Activated gamma-delta T cell (primary cell): ENCODE measurements at places on chromosomes 1 and 21.

DNA sequence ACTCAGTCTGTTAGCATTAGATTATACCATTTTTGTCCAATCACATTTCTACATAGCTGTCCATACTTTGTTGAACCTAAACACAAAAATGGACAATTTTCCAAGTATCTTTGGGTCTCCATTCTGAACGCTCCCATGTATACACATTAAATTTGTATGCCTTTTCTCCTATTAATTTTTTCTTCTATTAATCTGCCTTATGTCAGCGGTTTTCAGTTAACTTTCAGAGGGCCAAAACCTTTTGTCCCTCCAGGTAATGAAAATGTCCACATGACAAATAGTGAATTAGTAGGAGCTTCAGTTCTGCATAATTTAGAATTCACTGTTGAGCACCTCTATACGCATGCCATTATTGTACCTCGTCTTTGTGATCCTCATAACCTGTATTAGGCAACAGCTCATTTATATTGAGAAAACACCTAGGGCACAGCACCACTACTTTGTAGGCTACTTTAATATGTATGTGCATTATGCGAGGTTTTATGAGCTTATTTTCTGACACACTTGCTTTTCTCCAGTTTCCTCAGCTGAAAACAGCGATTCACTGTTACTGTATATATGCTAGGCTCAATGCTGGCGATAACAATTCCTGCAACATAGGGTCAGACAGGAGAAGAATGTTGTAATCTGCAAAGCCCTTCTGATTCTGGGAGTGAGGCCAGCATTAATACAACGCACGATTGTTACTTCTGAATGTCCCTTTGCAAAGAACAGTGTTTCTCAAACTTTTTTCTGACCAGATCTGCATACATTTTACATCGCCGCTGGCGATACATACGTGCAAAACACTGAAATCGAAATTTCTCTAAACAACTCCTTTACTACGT is 1.1 kb upstream of the ABCD3 start:
- no peak for DNase-seq

DNA sequence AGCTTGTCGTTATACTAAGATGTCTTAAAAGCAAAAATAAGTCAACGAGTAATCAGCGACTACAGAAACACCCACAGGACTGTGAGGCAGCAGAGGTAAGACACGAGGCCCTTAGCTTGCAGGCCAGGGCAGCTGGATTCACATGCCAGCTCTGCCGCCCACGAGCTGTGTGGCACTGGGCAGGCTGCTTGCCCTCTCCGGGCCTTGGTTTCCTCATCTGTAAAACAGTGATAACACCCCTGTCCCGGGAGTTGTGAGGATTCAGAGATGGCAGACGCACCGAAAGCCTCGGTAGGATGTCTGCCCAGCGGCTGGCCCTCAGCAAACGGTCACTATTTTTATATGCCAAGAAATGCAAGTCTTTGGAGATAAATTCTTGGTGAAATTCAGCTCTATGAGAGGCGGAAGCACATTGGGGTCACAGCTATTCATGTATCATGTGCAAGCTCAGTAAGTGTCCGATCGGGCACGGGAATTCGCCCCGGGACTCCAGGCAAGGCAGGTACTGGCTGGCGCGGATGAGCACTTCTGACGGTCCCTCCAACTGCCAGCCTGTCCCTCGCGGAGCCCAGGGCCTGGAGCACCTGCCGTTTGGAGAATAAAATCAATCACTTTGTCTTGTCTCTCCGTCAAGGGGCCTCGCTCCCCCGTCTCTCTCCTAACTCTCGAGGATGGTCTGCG is 1.1 kb downstream of the C2CD2 start:
- DNase-seq, result no peak

DNA sequence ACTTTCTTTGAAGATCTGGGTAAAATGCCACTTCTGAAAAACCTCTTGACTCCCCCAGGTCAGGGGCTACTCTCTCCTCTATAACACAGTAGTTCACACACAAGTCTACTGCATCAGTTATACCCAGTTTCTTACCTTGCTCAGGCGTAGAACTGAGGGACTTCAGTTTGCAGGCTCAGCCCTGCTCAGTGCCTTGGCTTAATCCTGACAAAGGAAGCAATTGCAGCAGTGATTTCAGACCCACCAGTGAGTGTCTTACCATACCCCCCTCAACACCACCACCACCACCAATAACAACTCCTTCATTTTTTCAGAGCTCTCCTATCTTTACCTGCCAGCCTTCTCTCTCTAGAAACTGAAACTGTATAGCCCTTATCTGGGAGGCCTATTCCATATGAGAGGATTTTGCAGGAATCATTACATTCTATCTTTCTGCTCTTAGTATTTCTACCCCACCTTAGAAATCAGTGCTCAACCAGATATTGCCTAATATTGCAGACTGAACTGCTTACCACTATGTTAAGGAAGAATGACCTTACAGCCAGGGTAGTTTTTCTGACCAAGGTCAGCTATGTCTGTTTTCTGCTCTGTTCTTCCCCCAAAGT is 105.5 kb upstream of the S1PR1 start:
- no peak for DNase-seq

- DNase-seq, result no peak
Measured at GRCh38 chr1:150576794-150577556, 2.4 kb downstream of the MCL1 start.

DNA sequence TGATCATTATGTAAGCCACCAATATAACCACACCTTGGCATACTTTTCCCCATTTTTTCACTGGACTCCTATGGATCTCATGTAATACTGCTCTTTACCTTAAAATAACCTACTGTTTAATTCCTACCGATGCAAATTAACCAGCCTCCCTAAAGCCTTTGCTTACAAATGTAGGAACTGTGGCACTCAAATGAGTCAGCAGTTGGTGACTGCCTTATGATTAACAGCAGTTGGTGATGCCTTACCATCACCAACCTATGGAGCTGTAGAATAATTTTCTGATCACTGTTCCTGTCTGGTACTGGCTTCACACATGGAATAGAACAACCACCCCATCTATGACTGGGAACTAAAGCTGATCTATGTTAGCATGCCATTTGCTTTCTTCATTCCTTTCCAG is 7.8 kb upstream of the NUDT17 start:
- no peak for DNase-seq

- DNase-seq, result no peak
Measured at GRCh38 chr21:36657999-36658398, 40.9 kb upstream of the SIM2 start.

DNA sequence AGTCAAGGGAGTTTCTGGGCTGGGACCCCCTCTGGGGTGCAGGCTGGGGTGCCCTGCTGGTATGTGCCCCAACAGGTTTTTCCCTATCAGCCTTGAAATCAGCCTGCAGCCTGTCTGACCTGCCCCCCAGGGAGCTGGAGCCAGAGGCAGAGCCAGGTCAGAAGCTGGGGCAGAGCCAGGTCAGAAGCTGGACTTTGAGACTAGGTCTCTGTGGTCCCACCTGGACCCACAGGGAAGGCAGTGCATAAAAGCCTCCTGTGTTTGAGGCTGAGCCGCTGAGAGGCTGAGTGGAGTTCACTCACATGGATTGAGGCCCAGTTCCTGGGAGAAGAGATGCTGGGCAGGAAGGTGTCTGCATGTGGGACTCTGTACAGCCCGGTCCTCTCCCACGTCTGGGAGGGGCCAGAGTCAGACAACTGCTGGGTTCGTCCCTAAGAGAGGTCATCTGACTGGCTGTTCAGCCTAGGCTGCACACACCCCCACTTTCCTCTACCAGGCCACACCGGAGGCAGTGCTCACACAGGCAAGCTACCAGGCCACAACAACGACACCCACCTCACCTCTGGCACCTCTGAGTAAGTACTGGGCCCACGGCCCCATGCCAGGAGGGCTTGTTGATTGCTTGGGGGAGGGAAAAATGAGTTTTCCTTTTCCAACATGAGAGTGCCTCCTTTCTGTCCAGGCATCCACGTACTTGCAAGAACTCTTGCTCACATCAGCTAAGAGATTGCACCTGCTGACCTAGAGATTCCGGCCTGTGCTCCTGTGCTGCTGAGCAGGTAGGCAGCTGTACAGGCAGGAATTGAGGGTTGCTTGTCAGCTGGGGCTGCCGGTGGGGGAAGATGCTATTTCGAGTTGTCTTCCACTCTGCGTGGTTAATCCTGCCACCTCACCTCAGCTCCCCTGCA is at the start of gene ANXA9:
TSS of gene ANXA9 (plus strand) at position 488 of the 908 bp plus-strand sequence. CDS start 814 bp downstream, outside the sequence.
- DNase-seq, result no peak

DNA sequence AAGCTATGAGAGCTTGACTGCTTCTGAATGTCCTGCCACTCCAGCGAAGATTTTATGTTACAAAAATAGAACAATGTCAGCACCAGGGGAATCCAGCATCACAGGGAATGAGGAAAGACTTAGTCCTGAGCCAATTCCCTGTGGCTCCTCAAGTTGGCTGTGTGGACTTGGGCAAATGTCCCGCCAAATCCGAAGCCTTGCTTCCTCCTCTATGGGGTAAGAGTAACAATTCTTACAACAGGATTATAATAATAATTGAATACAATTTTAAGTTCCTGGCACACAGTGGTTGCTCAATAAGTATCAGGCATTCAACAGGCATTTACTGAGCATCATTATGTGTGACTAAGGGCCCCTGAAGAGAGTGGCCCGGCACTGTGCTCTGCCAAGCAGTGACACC is 44.4 kb downstream of the STPG1 start:
- DNase-seq, result no peak

GRCh38 chr1:208243527-208243966 is 637 bp downstream of the PLXNA2 start:
- DNase-seq, result no peak

GRCh38 chr1:168488138-168488537 is 55.7 kb downstream of the XCL2 start:
- no peak for DNase-seq

DNA sequence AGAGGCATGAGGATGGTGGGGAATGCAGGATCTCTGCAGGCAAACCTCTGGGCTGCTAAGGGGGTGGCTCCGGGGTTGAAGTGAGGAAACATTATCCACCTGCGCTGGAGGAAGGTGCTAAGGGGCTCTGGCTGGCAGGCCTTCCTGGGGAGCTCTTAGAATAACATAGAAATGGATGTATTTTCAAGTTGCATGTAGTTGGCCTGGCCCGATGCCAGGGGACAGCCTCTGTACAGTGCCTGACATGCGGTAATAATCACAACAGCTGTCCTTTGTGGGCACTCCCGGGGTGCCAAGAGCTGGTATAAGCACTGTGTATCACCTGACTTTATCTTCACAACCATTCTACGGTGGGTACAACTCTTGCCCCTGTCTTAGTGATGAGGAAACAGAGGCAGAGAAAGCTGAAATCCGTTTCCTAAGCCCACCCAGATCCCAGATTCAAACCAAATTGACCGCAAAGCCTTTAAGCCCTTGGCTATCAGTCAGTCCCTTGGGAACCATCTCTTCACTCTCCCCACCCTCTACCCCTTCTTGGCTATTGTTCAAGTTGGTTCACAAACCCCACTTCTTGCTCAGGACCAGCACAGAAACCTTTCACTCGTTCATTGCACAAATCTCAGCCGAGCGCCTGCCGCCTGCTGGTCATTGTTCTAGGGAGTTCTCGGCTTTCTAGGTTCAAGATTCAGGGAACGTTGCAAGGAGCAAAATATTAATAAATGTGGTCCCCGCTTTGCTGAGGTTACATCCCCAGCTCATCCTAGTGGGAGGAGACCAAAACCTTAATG is 30.9 kb downstream of the PADI4 start:
- DNase-seq, result no peak

GRCh38 chr1:52157582-52157981 is 15.7 kb downstream of the ZFYVE9 start:
- DNase-seq, result no peak

DNA sequence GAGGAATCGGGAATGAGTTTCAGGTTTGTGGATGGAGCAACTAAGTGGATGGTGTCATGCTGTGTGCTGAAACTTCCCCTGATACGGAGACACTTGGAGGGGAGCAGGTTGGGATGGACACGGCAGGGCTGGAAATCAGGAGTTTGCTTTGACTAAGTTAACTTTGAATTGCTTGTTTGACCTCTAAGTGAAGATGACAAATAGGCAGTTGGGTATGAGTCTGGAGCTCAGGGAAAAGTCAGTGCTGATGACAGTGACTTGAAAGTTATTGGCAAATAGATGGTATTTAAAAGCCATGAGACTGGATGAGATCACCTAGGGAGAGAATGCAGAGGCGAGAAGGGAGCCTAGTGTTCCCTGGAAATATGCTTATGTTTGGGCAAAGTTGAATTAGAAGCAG is 12.8 kb upstream of the ZSCAN20 start:
- DNase-seq, result no peak

- DNase-seq, result no peak
Measured at GRCh38 chr1:223076362-223076761, 66.7 kb downstream of the TLR5 start.

- DNase-seq, result no peak
Measured at GRCh38 chr1:43836267-43836951, 97.2 kb upstream of the ARTN start.

DNA sequence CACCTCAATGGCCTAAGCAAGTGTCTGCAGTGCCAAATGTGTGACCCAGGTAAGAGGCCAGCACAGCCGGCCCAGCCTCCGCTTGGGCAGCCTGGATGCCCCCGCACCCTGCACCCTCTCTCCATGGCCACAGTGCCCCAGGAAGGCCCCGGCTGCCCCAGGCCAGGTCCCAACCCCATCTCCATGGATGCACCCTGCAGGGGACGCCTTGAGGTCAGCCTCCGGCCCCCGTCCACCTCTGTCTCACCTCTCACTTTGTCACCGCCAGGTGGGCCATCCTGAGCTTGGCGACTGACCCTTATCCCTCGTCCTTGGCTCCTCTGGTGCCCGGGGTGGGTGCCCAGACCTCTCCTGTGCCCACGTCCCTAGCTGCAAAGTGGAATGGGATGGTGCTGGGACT is 2.2 kb downstream of the TNFRSF14 start:
- DNase-seq, result no peak

- no peak for DNase-seq
Measured at GRCh38 chr1:6338695-6339094, 54.9 kb downstream of the ACOT7 start.

GRCh38 chr21:39336457-39337008 is 12.4 kb downstream of the HMGN1 start:
- DNase-seq, result no peak

DNA sequence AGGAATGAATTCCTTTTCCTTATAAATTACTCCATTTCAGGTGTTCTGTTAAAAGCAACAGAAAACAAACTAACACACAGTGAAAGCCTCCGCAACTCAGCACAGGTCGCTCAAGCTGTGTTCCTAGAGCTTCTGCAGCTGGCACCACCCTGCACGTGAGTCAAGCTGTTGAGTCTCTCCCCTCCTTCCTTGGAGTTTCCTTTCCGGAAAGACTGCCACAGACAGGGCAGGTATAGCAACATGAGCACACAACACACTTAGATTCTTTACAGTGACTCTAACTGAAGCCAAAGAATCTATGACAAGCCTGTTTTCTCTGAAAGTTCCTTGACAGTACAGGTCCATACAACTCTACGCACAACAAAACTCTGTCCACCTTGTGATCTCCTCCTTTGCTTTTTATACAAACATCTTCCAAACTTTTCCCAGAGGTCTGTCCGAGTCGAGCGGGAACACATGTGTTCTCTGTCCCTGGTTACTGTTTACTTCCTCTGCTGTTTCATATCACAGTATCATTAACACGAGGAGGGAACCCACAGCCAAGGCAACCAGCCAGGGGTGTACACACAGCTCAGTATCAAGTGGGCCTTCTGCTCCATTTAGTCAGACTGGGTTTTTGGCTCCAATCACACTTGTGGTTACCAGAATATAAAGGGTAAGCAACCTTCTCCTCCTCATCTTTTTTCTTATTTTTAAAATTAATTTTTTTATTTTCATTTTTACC is 38.7 kb upstream of the DESI2 start:
- no peak for DNase-seq
